GDM1 (cell line): ENCODE measurements at places on chromosomes 13 and 19.
A peak's percentile ranks its signal among the peaks of the same experiment; 100 is the strongest.

- DNase-seq = no peak
Observed at GRCh38 chr13:37395544-37395943, 203.0 kb downstream of the POSTN start.

- no peak for DNase-seq
Observed at GRCh38 chr19:44841231-44841630, 4.9 kb upstream of the NECTIN2 start.

- DNase-seq = no peak
Observed at GRCh38 chr13:99895444-99896368, 75.9 kb downstream of the ZIC5 start.

DNA sequence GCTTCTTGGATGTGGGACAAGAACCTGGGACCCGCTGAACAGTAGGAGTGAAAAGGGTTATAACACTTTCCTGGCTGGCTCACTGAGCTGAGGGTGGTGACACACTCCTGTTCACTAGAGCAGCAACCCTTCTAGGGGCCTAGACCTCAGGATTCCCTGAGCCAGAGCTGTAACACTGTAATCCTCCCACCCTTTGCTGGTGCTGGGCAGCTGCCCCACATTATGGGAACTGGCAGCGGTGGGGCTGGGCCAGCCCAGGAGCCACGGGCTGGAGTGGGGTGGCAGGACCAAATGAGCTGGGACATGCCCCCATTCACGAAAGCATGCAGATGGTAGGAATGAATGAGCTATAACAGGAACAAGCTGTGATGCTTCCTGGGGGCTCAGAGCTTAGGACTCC lies 110.6 kb downstream of the B3GLCT start:
- no peak for DNase-seq

DNA sequence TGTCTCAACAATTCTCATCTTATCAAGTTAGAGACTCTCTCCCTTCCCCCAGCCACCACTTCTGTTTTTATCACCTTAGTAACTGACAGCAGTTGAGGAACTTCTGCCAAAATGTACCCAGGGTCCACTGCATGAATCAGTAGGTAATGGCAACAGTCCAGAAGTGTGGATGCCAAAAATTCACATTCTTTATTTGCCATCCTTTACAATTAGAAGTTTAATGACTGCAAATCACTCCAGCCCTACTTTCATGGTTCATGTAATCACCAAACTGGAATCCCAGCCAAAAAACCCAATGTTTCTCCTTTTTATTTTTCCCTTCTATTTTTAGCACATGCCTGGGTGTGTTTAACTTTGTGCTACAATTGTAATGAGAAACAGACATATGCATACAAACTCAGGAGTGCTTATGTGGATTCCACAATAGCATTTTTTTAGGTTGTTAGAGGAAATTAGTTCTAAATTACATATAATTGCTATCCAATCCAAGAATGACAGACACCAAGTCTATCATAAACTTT lies 243.5 kb downstream of the RGCC start:
- DNase-seq = peak; percentile 36

DNA sequence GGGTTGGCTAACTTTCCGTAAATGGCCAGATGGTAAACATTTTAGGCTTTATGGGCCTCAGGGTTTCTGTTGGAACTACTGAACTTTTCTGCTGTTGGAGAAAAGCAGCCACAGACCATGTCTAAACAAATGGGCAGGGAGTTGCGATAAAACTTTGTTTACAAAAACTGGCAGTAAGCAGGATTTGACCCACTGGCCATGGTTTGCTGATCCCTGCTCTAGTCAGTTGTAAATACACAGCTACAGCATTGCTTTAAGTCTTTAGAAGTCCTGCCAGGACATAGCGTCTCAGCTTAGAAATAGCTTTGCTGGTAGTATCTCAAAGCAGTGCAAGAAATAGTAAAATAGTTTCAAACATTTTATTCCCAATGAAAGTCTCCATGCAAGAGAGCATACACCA lies 88.4 kb downstream of the NALCN start:
- no peak for DNase-seq

- DNase-seq = no peak
Observed at GRCh38 chr13:45441633-45442032, 23.1 kb upstream of the COG3 start.
